Kidney (tissue), 22 donors: ENCODE measurements at places on chromosomes 16 and 17. TPM values are rescaled to one million over a fixed set of nuclear protein-coding genes. Genes with fewer than 3 reads are reported as not detected.
A peak's percentile ranks its signal among the peaks of the same experiment; 100 is the strongest.

The TUBG2 gene
- 19.9 TPM for total RNA-seq

DNA sequence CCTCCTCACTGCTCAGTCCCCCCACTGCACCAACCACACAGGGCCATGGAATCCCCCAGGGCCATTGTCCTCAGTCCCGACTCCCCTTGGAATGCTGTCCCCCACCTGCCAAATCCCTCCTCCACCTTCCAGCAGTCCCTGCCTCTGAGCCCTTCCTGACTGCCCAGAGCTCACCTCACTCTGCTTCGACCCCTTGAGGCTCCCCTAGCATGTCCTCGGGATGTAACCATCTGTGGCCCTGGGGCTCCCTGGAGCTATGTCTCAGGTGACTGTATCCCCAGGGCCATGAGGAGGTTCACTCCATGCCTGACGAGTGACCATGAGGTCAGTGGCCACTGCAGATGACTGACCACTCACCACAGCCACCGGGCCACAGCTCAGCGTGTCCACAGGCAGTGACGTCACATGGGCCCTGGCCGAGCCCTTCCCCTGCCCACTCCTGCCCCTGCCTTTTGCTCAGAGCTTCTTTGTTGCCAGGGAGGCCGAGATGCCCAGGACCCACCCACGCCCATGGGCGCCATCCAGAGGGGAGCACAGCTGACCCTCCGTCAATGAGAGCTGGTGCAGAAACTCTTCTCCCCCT is 7.7 kb upstream of the PIEZO1 start:
- DNase-seq: no peak
- H3K27ac ChIP-seq: no peak overlapping the region
- no peak overlapping the region for H3K4me3 ChIP-seq
- no peaks in the 10 kb centered on the region for H3K27me3 ChIP-seq

The SLC13A2 gene
- total RNA-seq: 1.1 TPM

The KRTAP4-8 gene
- not detected for total RNA-seq

GRCh38 chr16:50731130-50731988 is 10.5 kb upstream of the CYLD start:
- no peak overlapping the region for H3K4me3 ChIP-seq
- no peaks in the 10 kb centered on the region for H3K36me3 ChIP-seq
- no peaks in the 10 kb centered on the region for H3K4me1 ChIP-seq
- H3K27me3 ChIP-seq: no peaks in the 10 kb centered on the region

DNA sequence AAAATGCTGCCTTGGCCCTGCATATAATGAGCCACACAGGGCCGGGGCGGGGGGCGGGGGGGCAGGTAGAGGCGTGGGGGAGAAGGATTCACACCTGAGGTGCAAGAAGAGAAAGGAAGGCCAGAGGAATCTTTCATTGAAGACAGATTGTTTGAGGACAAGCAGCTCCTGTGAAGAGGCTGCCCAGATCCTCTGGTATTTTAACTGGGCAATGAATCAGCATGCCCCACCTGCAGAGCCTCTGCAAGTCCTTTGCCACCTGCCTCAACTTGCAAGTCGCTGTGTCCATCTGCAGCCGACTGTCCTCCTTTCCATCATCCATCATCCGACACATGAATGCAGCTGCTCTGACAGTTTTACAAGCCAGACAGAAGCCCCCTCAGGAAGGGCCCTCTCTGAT is 1.2 kb upstream of the SOST start:
- no peaks in the 10 kb centered on the region for H3K36me3 ChIP-seq
- no peak overlapping the region for H3K4me3 ChIP-seq
- H3K27me3 ChIP-seq: no peaks in the 10 kb centered on the region
- H3K4me1 ChIP-seq: peaks cover 8% of the 10 kb centered on the region
- no peak overlapping the region for H3K27ac ChIP-seq
- DNase-seq: no peak

DNA sequence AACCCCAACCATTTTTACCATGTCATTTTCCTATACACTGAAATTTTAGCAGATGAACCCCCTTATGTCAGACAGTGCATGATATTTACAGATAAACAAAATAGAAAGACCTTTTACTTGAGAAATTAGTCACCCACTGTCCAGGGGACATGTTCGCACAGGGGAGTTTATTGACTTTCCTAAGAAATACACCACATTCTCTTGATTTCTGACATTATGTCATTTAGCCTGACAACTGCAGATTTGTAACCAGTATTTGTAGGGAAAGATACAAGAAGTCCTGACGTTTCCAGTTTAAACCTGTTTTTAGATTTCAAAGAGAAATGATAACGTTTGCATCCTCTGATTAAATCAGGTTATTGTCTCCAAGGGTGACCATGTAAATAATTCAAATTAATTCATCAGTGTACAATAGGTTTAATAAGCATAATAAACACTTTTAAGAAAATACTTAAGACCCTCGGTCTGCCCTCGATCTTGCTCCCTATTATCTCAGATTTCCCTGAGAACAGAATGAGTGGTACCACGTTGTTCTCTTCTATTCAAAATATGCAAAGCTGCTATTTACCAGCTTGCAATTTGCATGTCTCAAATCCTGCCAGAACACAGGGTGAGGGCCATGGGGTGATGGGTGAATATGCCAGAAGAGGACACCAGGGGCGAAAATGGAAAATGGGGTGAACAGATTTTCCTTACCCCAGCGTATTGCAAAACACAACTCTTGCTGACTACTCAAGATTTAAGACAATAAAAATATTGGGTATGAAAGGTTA is 2.1 kb upstream of the LYRM9 start:
- DNase-seq: no peak
- H3K36me3 ChIP-seq: no peaks in the 10 kb centered on the region
- H3K4me1 ChIP-seq: peaks cover 15% of the 10 kb centered on the region
- no peaks in the 10 kb centered on the region for H3K27me3 ChIP-seq
- no peak overlapping the region for H3K4me3 ChIP-seq

The SNX20 gene
- total RNA-seq: 6.2 TPM

The KCNAB3 gene
- 3.9 TPM for total RNA-seq

DNA sequence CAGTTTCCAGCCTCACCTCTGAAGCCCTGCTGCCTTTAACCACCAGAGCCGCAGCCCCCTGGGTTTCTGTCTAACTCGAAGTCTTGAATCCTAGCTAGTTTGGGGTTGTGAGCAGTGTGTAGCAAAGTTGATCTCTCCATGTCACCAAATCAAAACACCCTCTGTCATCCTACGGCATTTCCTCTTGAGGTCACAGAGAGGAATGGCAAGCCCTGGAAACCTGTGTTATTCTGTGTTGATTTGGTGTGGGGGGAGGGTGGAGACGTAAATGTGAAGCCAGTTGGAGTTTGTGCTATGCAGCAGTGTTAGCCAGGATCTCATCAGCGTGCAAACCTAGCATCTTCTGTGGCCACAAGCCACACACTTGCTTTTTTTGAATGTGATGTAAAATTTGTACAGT is 5.1 kb upstream of the LGALS9 start:
- H3K27me3 ChIP-seq: no peaks in the 10 kb centered on the region
- no peaks in the 10 kb centered on the region for H3K4me1 ChIP-seq
- H3K36me3 ChIP-seq: peaks cover 33% of the 10 kb centered on the region
- H3K27ac ChIP-seq: no peak overlapping the region
- no peak for DNase-seq
- H3K4me3 ChIP-seq: no peak overlapping the region

GRCh38 chr16:48136547-48137360 is 19.0 kb downstream of the ABCC12 start:
- no peak for DNase-seq
- no peaks in the 10 kb centered on the region for H3K36me3 ChIP-seq
- H3K4me1 ChIP-seq: no peaks in the 10 kb centered on the region
- no peak overlapping the region for H3K27ac ChIP-seq
- no peak overlapping the region for H3K4me3 ChIP-seq
- no peaks in the 10 kb centered on the region for H3K27me3 ChIP-seq

GRCh38 chr16:79597277-79598062 is 3.1 kb downstream of the MAF start:
- no peak for DNase-seq
- peak overlapping the region; percentile 48 for H3K27ac ChIP-seq
- H3K4me3 ChIP-seq: peak overlapping the region; percentile 97
- no peaks in the 10 kb centered on the region for H3K27me3 ChIP-seq
- peaks cover 2% of the 10 kb centered on the region for H3K4me1 ChIP-seq

GRCh38 chr17:28960256-28961061 is 9.1 kb upstream of the PHF12 start:
- H3K27me3 ChIP-seq: no peaks in the 10 kb centered on the region
- no peak for DNase-seq
- H3K36me3 ChIP-seq: no peaks in the 10 kb centered on the region

- no peak overlapping the region for H3K27ac ChIP-seq
- H3K4me1 ChIP-seq: no peaks in the 10 kb centered on the region
- H3K27me3 ChIP-seq: no peaks in the 10 kb centered on the region
Observed at GRCh38 chr16:354291-354881, 1.9 kb upstream of the AXIN1 start.

The RBFOX1 gene
- total RNA-seq: 0.66 TPM

The NPIPA2 gene
- 3.7 TPM for total RNA-seq
